ENCODE measurements at places on chromosomes 12 and 14.

GRCh38 chr12:130527239-130527638 is 188.9 kb downstream of the RIMBP2 start:
- DNase-seq: no peak

GRCh38 chr14:85948153-85948552 is 418.2 kb downstream of the FLRT2 start:
- no peak for DNase-seq

DNA sequence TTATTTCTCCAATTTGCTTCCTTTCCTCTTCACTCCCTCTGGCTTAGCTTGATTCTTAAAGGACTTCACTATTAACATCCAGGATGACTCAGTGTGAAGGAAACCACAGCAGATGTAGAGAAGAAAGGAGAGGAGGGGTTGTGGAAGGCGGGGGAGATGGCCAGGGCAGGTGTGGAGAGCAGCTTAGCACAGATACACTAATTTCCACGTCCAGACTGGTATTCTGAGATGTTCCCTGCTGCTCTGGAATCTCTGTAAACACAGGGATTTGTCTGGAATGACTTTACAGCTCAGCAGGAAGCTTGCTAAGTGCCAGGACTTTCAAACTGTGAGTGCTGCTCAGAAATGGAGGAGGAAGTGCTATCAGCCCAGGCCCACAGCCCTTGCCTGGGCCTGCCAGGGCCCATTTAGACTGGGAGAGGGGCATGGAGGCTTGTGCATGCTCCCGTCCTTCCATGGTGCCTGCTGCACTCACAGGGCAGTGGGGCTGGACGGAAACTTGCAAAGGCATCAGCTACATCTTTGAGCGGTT is 202.5 kb upstream of the DDHD1 start:
- DNase-seq: no peak

- DNase-seq: no peak
These were observed 65.2 kb downstream of the SRGAP1 start for GRCh38 chr12:63909746-63910145.

GRCh38 chr12:124747426-124748161 is 116.1 kb downstream of the SCARB1 start:
- DNase-seq: no peak

GRCh38 chr14:31977001-31977556 is 100.0 kb upstream of the ARHGAP5 start:
- no peak for DNase-seq

GRCh38 chr12:46233423-46233822 is 35.4 kb downstream of the SLC38A1 start:
- no peak for DNase-seq

- no peak for DNase-seq
These were observed 11.4 kb downstream of the GLT1D1 start for GRCh38 chr12:128864516-128865186.

DNA sequence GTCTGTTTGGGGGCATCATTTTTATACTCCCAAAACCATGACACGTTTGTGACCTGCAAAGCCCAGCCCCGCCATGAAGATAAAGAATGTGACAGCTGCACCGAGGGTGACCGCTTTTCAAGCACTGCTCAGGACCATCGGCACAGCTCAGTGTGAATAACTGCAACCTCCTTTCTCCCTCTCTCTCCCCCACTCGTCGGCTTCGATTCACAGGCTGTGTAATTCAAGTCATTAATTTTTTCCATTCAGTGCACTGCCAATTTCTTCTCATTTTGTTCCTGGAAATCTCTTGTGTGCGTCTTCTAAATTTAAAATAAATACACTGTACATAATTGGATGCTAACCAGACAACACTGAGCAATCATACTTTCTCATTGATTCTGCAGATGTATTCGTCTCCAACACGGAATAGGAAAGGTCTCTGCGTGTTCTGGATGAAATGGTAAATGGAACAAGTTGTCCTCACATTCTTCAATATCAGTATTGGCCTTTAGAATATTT is 260.8 kb downstream of the TTC8 start:
- DNase-seq: no peak

DNA sequence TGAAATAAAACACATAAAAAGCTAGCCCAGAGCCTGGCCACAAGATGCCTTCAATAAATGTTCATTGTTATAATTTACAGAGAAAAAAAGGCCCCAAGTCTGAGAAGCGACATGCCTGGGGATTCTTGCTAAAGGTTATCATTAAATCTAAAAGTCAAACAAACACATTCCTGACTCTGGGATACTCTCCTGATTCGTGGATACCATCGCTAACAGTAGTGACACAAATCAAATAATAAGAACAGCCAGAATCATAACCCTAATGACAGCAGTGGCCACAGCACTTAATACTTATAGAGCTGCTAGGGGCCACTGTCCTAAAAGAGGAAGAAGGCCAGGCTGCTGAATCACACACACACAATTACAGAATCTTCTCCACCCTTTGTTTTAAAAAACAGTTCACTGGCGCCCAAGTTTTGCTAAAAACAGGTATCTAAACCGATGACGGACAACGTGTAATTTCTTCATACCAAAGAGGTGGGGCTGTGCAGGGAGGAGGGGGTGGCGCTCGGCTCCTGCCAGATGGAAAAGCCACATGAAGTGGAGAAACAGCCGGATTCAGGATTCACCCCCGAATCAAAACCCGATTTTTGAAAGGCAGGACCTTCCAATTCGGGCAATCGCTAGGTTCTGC is 1.2 kb downstream of the CLIP1 start:
- DNase-seq: peak; percentile 33

- no peak for DNase-seq
These were observed 52.0 kb downstream of the NOC4L start for GRCh38 chr12:132196038-132196872.

- no peak for DNase-seq
These were observed at the start of gene ACSS3 for GRCh38 chr12:81077686-81078441. ACSS3 (plus strand) TSS chr12:81078079; CDS start chr12:81078121, 42 bp downstream.

- no peak for DNase-seq
These were observed 38.3 kb upstream of the TMTC2 start for GRCh38 chr12:82648259-82648909.

- no peak for DNase-seq
These were observed 51.2 kb upstream of the CAPRIN2 start for GRCh38 chr12:30805959-30806358.

- no peak for DNase-seq
These were observed 103.1 kb downstream of the HELB start for GRCh38 chr12:66405395-66405794.

DNA sequence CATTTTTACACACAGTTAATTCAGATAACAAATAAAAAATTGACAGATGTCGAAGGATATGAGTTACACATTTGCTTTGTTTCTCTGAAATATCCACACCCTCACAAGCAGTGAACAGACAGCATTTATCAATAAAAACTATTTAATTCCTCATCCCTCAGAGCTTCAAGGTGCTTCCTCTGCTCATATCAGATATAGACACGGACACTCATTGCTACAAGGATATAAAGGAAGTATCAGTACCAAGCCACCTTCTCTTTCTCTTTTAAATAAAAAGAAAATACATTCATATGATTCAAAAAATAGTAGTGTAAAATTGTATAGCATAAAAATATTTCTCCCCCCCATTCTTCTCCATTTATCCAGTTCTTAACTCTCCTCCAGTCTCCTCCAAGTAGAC is 21.9 kb upstream of the MAGOHB start:
- DNase-seq: no peak

GRCh38 chr12:77064896-77065360 is 441 bp downstream of the E2F7 start:
- DNase-seq: peak; percentile 30

DNA sequence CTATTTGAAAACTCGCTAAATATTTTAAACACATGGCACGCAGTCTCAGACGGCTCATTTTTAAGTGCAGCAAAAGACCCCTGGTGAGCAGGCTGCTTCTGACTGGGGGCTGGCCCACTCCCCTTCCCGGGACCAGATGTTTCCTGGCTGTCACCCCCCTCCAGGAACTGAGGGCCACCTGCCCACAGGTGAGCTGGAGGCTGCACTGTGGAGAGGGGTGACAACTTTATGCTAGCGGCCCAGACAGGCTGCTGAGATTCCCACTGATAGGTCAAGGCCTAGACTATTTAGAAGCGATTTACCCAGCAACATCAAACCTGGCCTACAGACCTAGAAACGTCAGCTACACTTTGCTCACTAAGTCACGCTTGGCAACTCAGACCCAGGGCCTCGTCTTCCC is 92.1 kb downstream of the BCL11B start:
- DNase-seq: no peak

- no peak for DNase-seq
These were observed 28.6 kb downstream of the EML1 start for GRCh38 chr14:99821519-99822508.

- DNase-seq: no peak
These were observed 90.2 kb downstream of the KDM2B start for GRCh38 chr12:121490401-121491281.

DNA sequence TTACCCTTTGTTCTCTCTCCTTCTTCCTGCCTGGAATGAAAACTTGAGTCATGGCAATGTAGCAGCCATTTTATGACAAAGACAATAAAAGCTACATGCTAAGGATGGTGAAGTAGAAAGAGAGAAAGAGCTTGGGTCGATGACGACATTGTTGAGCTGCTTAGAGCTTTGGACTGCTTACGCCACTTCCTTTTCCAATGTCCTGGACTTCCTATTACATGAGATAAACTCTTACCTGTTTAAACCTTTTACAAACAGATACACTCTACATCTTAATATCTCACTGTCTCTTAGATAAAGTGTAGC is 70.1 kb downstream of the PEBP1 start:
- DNase-seq: no peak

DNA sequence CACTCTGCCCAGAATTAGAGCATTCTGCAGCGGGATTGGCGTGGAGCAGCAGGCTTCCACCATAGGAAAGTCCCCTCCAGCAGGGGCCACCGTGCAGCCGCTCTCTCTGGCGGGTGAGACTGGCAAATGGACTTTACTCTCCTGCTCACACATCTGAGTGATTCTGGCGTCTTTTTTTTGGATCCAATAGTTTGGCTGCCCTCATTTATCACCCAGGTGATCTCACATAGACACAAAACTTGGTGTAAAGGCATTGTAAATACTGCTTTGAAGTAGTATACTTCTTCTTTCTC is 130.3 kb downstream of the TGFB3 start:
- no peak for DNase-seq

GRCh38 chr14:104110491-104111209 is 25.1 kb downstream of the ASPG start:
- no peak for DNase-seq

GRCh38 chr14:56181681-56182085 is 63.5 kb downstream of the PELI2 start:
- DNase-seq: no peak

DNA sequence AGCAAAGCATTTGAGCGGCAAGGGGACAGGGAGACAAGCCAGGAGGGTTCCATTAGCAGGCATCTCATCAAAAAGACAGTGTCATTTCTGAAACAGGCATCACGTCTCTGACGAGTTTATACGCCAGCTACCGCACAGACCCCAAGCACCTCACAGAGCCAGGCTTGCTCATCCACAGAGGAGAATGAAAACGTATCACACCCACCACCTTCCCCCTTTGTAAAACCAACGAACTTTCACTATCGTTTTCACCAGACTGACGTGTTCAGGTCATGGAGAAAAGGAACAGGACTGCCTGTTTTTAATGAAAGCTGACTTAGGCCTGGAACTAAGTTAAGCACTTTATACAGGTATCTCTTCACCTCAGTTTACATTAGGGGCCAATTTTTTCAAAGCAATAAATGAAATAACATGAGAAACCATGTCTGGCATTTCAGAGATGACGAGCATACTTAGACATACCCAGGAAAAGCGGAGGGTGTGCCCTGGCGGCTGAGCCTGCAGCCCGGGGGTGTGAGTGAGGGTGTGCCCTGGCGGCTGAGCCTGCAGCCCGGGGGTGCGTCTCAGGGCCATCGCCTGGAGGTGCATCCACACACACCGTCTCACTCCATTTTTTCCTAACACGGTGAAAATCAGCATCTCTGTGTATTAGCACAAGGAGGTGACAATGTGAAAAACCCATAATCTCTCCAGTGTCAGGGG is 41.9 kb downstream of the STX2 start:
- DNase-seq: peak; percentile 72

GRCh38 chr14:61472011-61472672 is 150.8 kb downstream of the PRKCH start:
- no peak for DNase-seq

DNA sequence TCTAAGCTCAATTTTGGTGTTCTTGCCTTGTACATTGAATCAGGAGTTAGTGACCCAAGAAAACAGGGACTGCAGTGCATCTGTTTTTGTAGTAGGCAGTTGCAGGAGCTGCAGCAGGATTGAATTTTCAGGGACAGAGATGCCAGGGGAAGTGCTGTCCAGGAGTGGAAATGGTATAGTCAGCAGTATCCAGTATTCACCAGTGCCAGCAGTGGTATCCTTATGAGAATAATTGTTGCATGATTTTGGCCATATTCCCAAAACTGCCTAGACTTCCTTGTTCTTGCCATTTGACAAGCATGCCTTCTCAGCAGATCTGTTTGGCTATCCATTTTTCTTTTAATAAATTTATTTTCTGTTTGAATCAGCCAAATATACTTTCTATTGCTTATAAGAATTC is 18.6 kb upstream of the ABCD2 start:
- no peak for DNase-seq

DNA sequence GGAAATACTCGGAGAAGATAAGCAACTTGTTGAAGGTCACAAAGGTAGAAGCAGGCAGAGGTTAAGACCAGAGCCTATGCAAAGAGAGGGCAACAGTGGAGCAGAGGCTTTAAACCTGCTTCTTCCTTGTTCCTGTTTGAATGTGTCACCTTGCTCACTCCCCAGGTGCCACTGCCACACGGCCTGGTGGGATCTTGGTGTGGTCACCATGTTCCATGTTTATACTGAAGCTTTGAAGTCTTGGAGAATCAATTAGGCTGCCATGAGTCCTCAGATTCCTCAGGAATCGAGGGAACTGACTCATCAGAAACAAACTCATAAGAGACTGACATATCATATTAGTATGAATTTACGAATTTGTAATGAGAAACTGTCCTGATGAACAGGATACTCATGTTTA is 46.8 kb downstream of the IQSEC3 start:
- no peak for DNase-seq

DNA sequence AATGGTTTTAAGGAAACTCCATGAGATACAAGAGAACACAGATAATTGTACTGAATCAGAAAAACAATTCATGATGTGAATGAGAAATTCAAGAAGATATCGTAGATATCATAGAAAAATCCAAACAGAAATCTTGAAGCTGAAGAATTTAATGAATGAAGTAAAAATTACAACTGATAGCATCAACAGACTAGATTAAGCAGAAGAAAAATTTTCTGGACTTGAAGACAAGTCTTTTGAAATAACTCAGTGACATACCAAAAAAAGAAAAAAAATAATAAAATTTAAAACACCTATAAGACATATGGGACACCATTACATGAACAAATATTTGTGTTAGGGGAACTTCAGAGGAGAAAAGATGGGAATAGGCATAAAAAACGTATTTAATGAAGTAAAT is 122.8 kb upstream of the SYT10 start:
- no peak for DNase-seq
